Astrocyte of the spinal cord (primary cell): ENCODE measurements at places on chromosomes 2 and 18.

DNA sequence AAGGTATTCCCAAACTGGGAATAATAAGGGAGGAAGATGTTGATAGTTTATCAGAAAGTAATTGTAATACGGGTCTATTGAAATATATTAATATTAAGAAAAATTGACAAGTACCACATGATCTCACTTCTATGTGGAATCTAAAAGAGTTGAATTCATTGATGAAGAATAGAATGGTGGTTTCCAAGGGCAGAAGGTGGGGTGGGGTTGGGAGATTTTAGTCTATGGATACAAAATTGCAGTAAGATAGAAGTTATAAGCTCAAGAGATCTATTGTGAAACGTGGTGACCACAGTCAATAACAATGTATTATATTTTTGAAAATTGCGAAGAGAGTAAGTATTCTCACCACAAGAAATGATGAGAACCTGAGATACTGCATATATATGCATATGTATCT lies 38.9 kb downstream of the COL3A1 start:
- DNase-seq: no peak

DNA sequence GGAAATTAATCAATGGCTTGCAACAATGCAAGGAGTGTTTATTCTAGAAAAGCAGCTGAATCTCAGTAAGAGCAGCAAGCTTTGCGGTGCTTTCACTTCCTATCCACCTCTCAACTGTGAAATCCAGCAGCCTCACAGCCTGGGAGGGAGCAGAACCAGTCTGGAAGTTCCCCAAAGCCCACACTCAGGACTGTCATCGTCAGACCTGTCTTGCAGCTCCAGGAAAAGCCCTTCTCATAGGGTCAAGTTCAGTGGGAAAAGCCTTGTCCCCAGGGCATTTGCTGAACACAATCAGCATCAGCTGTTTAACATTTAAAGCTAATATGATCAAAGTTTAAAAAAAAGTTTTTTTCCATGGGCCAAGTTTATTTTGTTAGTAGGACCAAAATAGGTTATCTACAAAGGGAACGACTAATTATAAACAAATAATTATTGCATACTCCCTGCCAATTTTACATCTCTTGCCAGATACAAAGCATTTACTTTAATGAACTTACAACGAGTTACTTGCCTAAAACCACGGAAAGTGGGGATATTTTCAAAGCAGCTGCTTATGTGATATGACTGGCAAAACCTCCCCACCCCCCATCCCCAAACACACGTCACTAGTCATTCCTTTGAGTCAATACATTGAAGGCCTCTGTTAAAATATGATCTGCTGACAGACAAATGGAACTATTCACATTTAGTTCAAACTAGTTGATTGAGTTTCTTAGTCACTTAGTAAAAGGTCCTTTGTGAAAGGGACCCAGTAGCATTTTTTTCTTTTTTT lies 36.8 kb downstream of the PARD6G start:
- DNase-seq: no peak

DNA sequence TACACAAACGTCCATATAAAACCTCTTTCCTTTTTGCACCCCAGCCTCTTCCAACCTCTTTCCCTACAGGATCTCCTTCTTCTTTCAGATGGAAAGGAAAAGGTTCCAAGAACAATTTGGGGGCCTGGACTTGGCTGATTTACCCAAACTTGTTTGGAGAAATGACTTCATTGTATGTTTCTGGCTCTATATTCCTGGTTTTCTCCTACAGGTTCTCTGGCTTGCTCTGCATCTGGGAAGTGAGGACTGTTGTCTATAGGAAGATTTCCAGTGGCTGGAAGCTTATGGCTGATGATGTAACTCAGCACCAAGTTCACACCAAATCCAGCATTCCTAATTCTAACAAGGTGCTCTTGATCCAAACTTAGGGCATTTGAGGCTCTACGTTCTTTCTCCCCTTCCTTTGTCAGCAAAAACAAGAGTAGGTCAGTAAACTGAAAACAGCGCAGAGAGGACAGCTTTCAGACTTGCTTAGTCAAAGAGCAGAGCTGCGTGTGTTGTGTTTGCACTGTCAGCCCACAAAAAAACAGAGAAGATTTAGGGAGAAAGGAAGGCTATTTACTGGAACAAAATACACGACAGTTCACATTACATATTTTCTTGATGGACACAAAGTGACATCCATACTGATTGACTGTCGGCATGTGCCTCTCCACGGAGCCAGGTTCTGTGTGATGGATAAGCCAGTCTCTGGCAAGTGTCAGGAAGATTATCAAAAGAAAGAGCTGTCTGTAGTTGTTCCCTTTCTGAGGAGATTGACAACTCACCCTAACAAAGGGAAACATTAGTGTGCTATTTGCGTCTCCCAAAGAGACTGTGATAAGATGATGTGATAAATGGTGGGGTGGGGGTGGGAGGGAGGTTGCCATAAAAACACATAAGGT lies 39.7 kb downstream of the CDCA7 start:
- DNase-seq: no peak

DNA sequence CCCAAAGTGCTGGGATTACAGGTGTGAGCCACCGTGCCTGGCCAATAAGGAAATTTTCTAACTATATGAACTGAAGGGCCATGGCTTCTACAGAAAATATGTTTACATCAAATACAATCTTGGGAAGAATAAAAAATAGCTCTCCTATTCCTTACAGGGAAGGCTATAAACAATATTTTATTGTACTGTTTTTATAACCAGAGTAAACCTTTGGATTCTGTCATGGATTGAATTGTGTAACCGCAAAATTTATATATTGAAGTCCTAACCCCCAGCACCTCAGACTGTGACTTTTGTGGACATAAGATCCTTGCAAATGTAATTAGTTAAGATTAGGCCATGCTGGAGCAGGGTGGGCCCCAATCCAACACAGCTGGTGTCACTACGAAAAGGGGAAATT lies 8.3 kb downstream of the HSBP1L1 start:
- DNase-seq: no peak

- no peak for DNase-seq
These were observed 293.0 kb downstream of the LRATD1 start for GRCh38 chr2:14925471-14925870.

GRCh38 chr2:18656048-18656447 lies 66.7 kb upstream of the NT5C1B start:
- DNase-seq: no peak
